AML-193 (cell line): ENCODE measurements at places on chromosomes 12 and 14.
A peak's percentile ranks its signal among the peaks of the same experiment; 100 is the strongest.

DNA sequence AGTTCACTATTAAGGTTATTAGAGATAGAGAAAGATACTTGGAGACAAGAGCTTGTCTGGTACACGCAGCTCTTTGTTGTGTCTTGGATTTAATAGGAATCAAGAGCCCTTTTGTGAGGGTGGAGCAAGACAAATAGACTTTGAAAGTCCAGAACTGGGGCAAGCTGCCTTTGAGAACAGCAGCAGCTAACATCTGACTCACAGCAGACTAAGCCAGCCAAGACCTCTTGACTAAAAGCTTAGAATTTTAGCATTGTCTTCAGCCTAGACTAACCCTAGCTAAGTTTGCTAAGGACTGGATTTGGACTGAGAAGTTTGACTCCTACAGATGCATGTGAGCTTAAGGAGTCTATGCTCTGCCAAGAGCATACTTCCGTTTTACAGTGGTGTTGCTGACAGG is 201.9 kb upstream of the RBM19 start:
- no peak for DNase-seq

GRCh38 chr12:96445691-96446583 is 43.4 kb upstream of the CFAP54 start:
- DNase-seq: peak; percentile 31

DNA sequence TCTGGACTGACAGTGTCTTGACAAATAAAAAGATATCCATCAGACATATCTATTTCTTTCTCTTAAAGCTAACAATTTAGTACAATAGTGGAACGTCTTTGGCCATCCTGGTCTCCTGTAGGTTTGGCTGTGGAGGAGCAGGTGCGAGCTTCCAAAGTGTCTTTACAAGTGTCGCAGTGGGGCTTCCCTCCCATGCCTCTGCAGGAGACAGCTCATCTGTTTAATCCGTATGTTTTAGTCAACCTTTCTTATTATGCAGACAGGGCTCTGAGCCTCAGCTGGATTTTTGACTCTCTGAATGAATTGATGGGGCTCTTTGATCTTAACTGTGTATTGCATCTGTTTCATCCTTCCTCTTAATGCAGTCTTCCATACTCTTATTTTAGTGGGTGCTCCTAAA is 57.5 kb downstream of the RMST start:
- DNase-seq: no peak

GRCh38 chr12:33006106-33006505 is 109.5 kb upstream of the PKP2 start:
- DNase-seq: no peak

- DNase-seq: no peak
These were observed 8.2 kb downstream of the HIP1R start for GRCh38 chr12:122843455-122843854.

DNA sequence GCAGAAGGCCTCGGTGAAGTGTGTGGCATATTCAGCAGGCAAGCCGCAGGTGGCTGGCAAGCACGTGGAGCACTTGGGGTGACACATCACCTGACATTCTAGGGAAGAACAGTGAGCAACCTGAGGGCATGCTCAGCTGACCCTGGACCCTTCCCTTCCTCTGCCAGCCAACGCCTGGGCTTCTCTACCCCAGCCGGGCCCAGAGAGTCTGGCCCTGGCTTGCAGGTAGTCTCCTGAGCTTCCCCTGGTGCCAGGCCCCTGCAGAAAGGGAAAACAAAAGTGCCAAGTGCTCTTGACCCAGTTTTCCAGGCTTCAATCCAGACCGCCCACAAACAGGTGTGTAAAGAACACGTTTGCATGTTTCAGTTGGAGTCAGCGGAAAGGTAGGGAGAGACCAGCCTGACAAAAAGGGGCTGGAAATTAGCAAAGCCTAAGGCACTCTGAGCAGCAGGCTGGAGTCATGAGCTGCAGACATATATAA is 45.7 kb downstream of the PRKAB1 start:
- no peak for DNase-seq

- DNase-seq: no peak
These were observed 271.1 kb upstream of the G2E3 start for GRCh38 chr14:30287579-30288445.
